ENCODE measurements at places on chromosomes 3 and 15.

DNA sequence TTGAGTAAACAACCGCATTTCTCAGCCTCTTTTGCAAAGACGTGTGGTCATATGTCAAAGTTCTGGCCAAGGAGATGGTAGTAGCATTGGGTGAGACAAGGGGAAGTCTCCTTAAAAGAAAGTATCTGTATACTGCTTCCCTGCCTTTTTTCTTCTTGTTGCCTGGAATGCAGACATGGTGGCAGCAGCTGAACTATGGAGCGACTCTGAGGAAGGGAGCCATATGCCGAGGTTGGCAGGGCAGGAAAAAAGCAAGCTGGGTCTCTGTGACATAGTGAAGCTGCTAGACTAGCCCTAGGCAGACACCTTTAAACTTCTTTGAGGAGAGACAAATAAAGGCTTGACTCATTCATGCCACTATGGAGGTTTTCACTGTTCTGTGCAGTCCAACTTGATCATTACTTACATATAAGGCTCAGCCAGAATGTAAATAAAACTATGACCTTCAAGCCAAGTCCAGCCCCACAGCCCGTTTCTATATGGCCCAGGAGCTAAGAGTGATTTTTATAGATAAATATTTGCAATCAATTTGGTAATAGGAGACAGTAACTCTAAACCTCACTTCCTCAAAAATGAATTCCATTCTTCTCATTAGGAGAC is 30.6 kb upstream of the PRICKLE2 start:
- DNase-seq, result no peak

GRCh38 chr3:33364531-33365128 is 75.6 kb downstream of the UBP1 start:
- DNase-seq, result no peak

- no peak for DNase-seq
Measured at GRCh38 chr3:111810909-111811308, 48.2 kb upstream of the PHLDB2 start.

DNA sequence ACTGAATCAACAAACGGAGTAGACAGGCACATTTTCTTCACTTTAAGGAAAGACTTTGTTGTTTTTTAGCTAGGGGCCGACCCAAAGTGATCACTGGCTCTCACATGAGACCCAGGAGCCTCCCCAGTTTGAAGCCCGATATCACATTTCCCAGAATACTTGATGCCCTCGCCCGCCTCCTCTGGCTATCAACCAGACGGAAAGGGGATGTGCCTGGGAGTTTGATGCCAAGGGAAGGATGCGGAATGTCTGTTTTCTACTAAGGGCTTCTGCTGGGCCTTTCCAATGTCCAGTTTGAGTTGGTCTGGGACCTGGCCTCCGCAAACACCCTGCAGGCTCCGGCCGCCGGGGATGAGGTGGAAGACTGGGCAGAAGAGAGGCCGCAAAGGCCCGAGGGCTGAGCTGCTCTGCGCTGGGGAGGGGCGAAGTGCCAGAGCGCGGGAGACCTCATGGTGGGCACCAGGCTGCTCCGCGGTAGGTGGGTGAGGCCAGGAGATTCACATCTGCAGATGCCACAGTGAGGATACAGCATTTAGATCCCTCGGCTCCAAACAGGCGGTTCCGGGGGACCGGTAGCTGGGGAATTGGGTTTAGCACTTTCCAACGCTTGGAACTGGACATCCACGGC is 491 bp upstream of the ZNF774 start:
- no peak for DNase-seq

DNA sequence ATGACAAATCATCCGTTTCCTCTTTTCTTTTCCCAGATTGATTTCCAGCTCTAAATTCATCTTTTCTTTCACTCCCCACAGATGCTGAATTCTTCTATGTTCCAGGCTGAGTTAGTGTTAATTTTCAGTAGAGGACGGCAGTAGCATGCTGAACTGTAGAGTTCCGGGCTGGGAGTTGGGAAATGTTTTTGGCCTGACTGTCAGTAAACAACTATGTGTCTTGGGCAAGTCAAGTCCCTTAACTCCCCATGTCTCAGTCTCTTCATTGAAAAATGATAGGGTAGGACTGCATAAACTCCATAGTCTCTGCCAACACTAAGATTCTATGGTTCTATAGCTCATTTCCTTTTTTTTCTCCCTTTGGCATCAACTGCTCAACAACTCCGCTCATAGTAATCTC is 333.9 kb downstream of the TIGIT start:
- no peak for DNase-seq

DNA sequence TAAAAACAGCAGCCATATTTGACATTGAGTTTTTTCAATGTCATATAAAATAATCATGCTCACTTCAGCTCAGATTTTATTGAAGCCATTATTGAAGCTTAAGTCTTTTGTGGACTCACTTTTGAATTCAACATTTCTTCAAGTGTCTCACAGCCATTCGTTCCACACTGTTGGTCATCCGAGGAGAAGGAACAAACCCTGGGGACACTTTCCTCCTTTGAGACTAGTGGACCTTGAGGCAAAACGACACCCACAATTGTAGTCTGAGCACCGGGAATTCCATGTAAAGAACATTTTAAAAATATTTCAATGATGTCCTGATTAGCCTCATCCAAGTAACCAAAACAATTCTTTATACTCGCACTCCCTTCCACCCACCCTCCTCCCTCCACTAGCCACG is 174.7 kb downstream of the CD47 start:
- no peak for DNase-seq

- no peak for DNase-seq
Measured at GRCh38 chr3:179166561-179167201, 18.5 kb downstream of the PIK3CA start.

GRCh38 chr15:67843092-67843501 is 3.3 kb upstream of the RNU6-1 start:
- DNase-seq, result no peak

DNA sequence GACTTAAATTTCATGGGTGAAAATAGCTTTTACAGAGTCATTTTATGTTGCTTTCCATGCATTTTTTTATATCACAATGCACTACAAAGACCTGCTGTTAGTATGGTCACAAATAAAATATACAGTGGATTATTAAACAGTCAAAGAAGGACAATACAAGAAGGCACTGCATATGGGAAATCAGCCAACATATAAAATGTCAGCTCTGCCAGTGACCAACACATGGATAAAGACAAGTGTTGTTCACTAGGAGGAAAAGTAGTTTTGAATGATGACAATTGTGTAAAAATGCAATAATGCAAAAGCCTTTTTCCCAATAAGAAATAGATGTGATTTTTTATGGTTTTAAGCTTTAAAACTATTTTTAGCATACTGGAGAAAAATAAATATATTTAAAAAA is 425.3 kb upstream of the CBLB start:
- no peak for DNase-seq

- DNase-seq, result no peak
Measured at GRCh38 chr3:16289144-16289889, 24.3 kb downstream of the OXNAD1 start.

- DNase-seq, result no peak
Measured at GRCh38 chr15:27589260-27589659, 509.9 kb downstream of the OCA2 start.

- DNase-seq, result no peak
Measured at GRCh38 chr15:76345583-76345879, 9.0 kb downstream of the ISL2 start.

- DNase-seq, result no peak
Measured at GRCh38 chr15:84960391-84961113, 21.1 kb upstream of the PDE8A start.

GRCh38 chr15:89777073-89777751 is 1.1 kb downstream of the MESP2 start:
- DNase-seq, result peak; percentile 87

DNA sequence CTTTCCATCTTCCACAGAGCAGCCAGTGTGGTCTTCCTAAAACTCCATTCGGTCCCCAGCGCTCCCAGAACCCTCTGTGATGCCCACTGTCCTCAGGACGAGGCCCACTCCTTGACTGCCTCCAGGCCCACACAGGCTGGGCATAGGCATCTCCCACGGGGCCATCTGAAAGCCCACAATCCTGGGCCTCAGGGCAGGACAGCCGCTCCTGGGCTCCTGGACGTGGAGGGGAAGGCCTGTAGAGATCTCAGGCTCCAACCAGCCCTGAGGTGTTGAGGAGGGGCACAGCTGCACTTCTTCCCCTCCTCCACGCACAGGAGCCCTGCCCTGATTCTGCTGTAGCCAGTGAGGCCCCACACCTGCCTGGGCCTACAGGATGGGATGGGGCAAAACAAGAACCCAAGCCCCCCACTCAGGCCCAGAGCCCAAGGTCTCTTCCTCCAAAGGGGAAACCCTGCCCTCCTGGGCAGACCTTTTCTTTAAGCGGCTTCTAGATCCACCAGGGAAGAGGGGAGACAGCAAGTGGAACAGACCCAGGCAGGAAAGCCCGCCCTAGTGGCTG is 25.9 kb downstream of the SHISA5 start:
- DNase-seq, result no peak

Measured in bone marrow (tissue), 2 donors.